Activated naive CD8-positive, alpha-beta T cell treated with anti-CD3 and anti-CD28 coated beads, Interleukin-2, amount 10 ng/mL, durations not matched to agents 7 days and 5 days (primary cell): ENCODE measurements at places on chromosomes 6 and 20. TPM values are rescaled to one million over a fixed set of nuclear protein-coding genes. Genes with fewer than 3 reads are reported as not detected.

The AGER gene
- 52.3 TPM for total RNA-seq

The C20orf144 gene
- total RNA-seq: 0.43 TPM

The SCRT2 gene
- total RNA-seq: not detected

The SULF2 gene
- total RNA-seq: 0.68 TPM

The CGA gene
- total RNA-seq: not detected

The GINM1 gene
- 21.9 TPM for total RNA-seq

The MLN gene
- total RNA-seq: not detected

DNA sequence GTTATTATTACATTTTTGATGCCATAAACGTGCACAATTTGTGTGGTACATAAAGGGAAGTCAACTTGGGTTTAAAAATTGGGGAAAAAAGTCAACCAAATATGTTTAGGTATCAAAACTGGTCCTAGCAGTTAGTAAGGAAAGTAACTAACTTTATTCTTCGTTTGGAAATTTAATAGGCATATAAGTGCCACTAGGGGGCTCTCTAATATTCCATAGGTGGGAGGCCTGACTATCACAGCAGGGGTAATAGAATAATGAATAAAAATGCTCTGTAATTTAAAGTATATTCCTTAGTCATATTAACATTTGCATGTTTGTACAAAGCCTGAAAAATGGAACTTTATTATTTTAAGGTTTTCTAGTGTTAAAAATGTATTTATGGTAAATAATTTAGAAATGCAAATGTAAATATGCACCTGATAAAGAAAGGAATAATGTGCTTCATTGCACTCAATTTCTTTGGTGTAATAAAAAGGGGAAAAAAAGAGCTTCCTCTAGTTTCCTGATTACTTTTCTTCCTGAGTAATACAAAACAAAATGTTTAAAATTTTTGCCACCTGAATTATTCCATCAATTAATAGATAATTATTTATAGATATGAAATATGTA, 125.7 kb upstream of the HDAC2 start:
- no peak for DNase-seq

DNA sequence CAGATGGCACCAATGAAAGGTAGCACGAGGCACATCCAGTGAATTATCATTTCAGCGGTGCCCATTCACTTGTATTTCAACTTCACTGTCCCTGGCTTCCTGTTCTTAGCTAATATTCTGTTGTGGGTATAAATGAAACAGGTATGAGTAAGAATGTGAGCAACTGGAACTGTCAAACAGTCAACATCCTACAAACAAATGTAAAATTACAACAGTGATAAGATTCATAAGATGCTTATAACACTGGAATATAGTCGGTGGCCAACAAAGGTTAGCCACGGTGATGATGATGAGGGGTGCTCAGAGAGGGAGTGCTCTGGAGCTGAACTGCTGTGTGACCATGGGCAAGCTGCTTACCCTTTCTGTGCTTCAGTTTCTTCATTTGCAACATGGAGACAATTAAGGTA, 74.9 kb upstream of the TOX2 start:
- DNase-seq: no peak

DNA sequence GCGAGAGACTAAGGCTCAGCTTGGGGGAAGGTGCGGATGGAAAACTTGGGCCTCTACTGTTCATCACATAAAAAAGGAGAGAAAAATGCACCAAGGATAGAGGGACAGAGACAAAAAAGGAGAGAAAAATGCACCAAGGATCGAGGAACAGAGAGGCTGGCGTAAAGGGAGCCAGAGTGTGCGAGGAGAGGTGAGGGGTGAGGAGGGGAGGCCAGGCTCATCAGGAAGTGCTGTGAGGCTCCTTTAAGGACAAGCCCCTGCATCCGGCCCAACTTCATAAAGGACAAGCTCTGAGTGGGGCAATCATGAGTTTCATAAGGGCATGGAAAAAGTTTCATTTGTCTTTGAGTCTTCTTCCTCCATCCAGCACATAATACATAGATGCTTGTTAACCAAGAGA, 117.2 kb upstream of the NXT1 start:
- no peak for DNase-seq

DNA sequence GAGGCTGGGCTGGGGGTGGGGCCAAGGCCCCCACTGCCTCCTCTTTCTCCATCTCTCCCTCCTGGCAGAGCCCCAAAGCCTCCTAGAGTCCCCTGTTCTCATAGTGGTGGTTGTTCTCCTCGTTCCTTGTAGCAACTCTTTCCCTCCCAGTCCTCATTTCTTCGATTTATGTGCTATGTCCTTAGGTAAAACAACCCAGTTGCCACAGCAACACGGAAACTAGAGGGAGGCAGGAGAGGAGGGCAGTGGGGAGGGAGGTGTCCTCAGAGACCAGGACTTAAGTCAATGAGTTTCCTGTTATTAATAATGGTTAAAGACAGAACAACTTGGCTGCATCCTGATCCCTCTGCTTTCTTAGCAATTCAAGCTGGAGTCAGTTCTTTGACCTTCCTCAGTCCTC, 161.0 kb downstream of the INSM1 start:
- DNase-seq: no peak

DNA sequence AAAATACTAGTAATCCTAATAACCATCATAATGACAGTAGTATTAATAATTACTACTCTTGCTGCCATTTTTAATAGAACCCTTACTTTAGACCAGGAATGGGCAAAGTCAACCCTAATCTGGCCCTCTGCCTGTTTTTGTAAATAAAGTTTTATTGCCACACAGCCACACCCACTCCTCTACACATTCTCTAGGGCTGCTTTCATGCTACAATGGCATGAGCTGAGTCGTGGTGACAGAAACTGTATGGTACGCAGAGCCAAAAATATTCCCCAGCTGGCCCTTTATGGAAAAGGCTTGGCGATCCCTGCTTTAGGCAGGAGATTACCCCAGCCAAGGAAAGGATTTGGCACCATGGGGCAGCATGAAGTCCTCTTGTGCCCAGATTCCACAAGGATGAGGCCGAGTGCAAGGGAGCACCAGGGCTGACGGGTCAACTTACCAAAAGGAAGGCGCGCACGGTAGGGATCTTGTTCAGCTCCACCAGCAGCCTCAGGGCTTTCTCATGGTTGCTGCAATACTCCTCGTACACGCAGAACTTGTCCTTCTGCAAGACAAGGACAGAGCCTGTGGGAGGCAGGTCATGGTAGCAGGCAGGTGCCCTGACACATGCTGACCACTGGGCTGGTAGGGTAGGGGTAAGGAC, 93.6 kb downstream of the PREX1 start:
- DNase-seq: no peak

DNA sequence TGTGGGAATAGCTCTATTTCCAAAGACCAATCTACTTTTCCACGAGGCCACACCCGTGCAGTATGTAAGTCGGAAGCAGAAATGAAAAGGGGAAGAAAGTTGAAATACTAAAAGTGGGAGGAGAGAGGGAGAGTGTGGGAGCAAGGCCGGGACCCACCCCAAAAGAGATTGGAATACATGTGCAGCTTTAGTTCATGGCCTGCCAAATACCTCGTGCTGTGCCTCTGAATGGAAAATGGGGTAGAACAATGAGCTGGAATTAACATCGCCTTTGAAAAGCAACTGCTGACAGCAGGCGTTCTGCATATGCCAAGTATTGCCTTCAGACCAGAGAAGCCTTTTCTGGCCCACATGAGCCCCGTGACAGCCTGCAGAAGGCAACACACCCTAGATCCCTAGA, 155.6 kb downstream of the CD83 start:
- no peak for DNase-seq

DNA sequence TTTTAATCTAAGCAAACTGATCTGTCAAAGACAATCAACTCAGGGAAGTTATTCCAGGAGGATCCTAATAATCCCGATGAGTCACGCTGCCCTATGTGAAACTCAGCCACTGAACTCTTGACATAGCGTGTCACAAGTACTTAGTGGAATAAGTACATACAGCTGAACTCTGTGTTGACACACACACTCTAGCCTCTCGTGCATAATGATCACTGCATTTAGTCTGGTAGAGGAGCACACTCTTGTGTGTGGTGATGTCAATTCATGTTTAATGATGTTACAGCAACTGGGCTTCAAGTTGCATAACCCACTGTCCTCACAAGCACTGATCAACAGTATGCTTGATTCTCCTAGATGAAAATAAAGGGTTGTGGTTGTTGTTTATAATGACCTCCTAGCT, 148.3 kb downstream of the HACE1 start:
- no peak for DNase-seq

DNA sequence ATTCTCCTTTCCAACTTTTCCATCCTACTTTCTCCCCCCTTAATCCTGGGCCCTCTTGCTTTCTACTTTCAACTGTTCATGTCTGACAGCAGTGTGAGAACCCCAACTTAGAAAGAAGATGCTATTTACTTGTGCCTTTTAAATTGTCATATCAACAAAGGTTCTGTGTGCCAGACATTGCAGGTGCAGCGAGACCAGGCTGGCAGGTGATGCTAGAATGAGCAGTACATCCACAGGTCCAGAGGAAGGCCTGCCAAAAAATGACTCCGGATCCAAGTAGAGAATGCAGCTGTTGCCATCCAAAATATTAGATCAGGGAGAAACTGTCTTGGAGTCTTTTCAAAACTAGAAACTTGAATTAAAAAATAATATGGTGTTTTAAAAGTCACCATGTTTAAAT, 510.5 kb downstream of the LMBRD1 start:
- DNase-seq: no peak

DNA sequence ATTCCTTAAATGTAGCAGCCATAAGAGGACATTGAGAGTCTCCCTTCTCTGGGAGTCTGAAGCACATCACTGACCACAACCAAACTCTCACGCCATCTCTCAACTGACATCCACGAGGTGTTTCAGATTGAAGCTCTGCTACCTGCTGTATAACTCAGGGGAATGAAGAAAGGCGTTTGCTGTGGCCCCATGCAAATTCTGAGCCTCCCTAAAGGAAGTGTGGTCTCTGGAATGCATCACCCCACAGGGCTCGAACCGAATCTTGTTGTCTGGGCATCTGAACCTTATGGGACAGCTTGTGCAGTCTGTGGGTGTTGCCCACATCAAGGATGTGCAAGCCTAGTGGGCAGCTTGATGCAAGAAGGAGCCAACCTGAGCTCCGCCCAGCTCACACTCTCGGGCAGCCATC, 10.9 kb downstream of the PMEPA1 start:
- no peak for DNase-seq

- no peak for DNase-seq
Observed at GRCh38 chr20:62832951-62833391, 16.1 kb downstream of the COL9A3 start.

DNA sequence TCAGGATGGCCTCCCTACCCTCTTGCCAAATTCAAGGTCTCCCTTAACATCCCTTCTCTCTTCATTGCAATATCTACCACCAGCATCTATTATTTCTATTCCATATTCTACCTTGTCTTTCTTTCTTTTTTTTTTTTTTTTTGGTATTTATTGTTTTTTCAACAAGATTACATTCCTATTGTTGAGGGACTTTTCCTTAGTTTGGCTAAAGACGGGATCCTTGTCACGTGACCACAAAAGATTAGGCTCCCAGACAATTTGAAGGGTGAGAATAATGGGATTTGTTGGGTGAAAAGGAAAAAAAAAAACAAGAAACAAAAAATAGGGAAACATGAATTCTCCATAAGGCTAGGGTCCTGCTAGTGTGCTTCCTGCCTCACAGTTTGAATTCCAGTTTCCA, 124.3 kb upstream of the MCHR2 start:
- DNase-seq: no peak
